Stomach (tissue), 19 donors: ENCODE measurements at places on chromosomes 2 and 18.

DNA sequence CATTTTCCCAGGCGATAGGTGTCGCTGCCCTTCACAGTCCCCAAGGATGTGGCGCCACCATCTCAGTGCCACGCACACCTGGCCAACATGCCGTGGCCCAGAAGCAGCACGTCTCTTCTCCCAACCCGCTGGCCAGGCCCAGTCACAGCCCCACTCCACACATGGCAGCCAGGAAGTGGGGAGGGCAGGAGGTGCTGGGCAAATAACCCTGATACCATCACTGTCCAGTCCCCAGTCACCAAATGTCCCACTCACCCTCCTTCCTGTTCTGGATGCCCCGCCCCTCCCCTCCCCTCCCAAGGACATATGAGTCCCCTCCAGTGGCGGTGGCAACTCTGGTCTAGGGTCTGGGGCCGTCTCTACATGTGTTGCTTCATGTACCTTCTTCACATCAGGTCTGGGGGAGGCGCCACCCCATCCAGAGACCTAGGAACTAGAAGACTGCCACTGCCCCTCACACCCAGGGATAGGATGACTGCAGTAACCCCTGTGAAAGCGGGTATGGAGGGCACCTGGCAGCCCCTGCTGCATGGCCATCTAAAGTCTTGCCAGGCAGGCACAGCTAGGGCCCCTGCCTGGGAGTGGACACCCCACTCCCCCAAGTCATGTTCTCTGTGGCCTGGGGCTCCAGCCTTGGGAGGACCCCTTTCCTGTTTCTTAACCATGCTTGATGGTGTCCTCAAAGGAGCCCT is 7.3 kb upstream of the CAPN10 start:
- H3K36me3 ChIP-seq, result peaks cover 48% of the 10 kb centered on the region
- H3K27ac ChIP-seq, result peak overlapping the region; percentile 82
- H3K4me3 ChIP-seq, result no peak overlapping the region
- no peaks in the 10 kb centered on the region for H3K27me3 ChIP-seq

GRCh38 chr2:72846171-72847095 is 20.6 kb upstream of the EXOC6B start:
- no peaks in the 10 kb centered on the region for H3K4me1 ChIP-seq
- no peak overlapping the region for H3K27ac ChIP-seq
- no peaks in the 10 kb centered on the region for H3K36me3 ChIP-seq
- no peak for DNase-seq

DNA sequence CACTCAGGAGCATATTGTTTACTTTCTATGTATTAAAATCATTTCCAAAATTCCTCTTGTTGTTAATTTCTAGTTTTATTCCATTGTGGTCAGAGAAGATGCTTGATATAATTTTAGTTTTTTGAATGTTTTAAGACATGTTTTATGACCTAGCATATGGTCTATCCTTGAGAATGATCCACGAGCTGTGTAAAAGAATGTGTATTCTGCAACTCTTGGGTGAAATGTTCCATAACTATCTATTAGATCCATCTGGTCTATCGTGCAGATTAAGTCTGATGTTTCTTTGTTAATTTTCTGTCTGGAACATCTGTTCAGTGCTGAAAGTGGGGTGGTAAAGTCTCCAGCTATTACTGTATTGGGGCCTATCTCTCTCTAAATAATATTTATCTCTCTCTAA is 83.3 kb upstream of the EPAS1 start:
- H3K27ac ChIP-seq, result no peak overlapping the region
- no peak overlapping the region for H3K4me3 ChIP-seq
- H3K27me3 ChIP-seq, result no peaks in the 10 kb centered on the region
- no peaks in the 10 kb centered on the region for H3K4me1 ChIP-seq

GRCh38 chr2:27502142-27502541 is 5.5 kb downstream of the GCKR start:
- no peak for DNase-seq
- H3K4me3 ChIP-seq, result no peak overlapping the region
- H3K4me1 ChIP-seq, result peaks cover 2% of the 10 kb centered on the region
- H3K27me3 ChIP-seq, result no peaks in the 10 kb centered on the region
- no peaks in the 10 kb centered on the region for H3K36me3 ChIP-seq

GRCh38 chr2:31889044-31889443 is 121.8 kb downstream of the MEMO1 start:
- no peak for DNase-seq
- H3K27me3 ChIP-seq, result no peaks in the 10 kb centered on the region
- no peak overlapping the region for H3K4me3 ChIP-seq
- no peak overlapping the region for H3K27ac ChIP-seq

GRCh38 chr2:189287982-189288521 is 108.5 kb upstream of the COL5A2 start:
- no peaks in the 10 kb centered on the region for H3K36me3 ChIP-seq
- H3K27ac ChIP-seq, result no peak overlapping the region
- peak; percentile 82 for DNase-seq
- H3K4me1 ChIP-seq, result no peaks in the 10 kb centered on the region

GRCh38 chr2:197170208-197170607 is 140.4 kb downstream of the ANKRD44 start:
- H3K36me3 ChIP-seq, result no peaks in the 10 kb centered on the region
- H3K27me3 ChIP-seq, result no peaks in the 10 kb centered on the region
- H3K4me3 ChIP-seq, result no peak overlapping the region
- H3K4me1 ChIP-seq, result no peaks in the 10 kb centered on the region

DNA sequence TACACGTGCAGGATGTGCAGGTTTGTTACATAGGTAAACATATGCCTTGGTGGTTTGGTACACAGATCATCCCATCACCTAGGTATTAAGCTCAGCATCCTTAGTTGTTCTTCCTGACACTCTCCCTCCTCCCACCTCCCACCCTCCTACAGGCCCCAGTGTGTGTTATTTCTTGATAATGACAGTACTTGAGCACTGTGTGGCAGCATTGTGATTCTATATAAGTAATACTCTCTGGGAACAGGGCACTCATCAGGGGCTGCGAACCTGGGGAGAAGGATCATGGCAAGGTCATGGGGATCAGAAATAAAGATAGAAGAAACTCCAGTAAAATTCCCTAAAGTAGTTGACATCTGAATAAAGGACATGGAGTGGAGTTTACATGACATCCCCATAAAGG is 1256.2 kb upstream of the CRIM1 start:
- no peak overlapping the region for H3K27ac ChIP-seq
- no peak for DNase-seq
- H3K4me3 ChIP-seq, result no peak overlapping the region
- no peaks in the 10 kb centered on the region for H3K27me3 ChIP-seq

GRCh38 chr2:102057502-102058292 is 65.9 kb downstream of the IL1R2 start:
- DNase-seq, result peak; percentile 70
- no peaks in the 10 kb centered on the region for H3K27me3 ChIP-seq
- H3K36me3 ChIP-seq, result no peaks in the 10 kb centered on the region
- peaks cover 44% of the 10 kb centered on the region for H3K4me1 ChIP-seq
- peak overlapping the region; percentile 35 for H3K27ac ChIP-seq

DNA sequence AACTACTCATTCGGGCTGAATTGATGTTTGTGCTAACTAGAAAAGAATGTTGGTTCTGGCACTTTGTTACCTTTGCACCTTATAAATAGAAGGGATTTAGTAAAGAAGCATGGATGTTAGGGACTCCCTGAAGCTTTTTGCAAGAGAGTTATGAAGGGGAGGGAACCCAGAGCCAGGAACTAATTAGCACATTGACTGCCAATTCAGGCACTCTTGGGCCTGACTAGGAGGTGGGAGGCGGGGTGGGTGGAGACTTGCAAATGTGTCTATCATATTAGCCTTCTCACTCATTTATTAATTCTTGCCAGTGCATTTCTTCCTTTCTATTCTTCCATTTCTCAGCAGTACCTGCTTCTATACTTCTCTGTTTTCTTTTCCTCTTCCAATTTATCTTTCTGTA is 1022.4 kb downstream of the TMEM182 start:
- no peak overlapping the region for H3K27ac ChIP-seq
- H3K4me1 ChIP-seq, result no peaks in the 10 kb centered on the region
- no peak for DNase-seq

GRCh38 chr2:73414696-73415095 is 29.1 kb downstream of the ALMS1 start:
- no peaks in the 10 kb centered on the region for H3K36me3 ChIP-seq
- peaks cover 9% of the 10 kb centered on the region for H3K4me1 ChIP-seq
- no peak overlapping the region for H3K4me3 ChIP-seq
- H3K27me3 ChIP-seq, result no peaks in the 10 kb centered on the region
- H3K27ac ChIP-seq, result no peak overlapping the region
- DNase-seq, result no peak

DNA sequence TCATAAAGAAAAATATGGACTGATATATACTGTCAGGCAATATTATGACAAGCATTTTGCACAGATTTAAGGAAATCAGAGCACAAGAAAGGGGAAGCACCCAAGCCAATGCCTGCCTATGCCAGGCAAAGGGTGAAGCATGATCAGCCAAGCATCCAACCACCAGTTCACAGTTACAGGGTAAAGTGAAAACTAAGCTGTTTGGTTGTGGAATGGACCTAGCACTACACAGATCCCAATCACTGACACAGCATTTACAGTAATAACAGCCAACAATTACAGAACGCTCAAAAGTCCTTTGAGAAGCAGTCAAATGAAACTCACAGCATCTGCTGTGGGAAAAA is 90.3 kb downstream of the SP3 start:
- no peak overlapping the region for H3K27ac ChIP-seq
- H3K4me3 ChIP-seq, result no peak overlapping the region
- H3K27me3 ChIP-seq, result no peaks in the 10 kb centered on the region
- H3K4me1 ChIP-seq, result no peaks in the 10 kb centered on the region
- H3K36me3 ChIP-seq, result no peaks in the 10 kb centered on the region

GRCh38 chr18:75364512-75365253 is 62.8 kb downstream of the SMIM21 start:
- H3K36me3 ChIP-seq, result no peaks in the 10 kb centered on the region
- H3K4me1 ChIP-seq, result peaks cover 4% of the 10 kb centered on the region
- no peak overlapping the region for H3K4me3 ChIP-seq

GRCh38 chr2:19540739-19541525 is 182.5 kb upstream of the OSR1 start:
- DNase-seq, result no peak
- no peaks in the 10 kb centered on the region for H3K36me3 ChIP-seq
- no peaks in the 10 kb centered on the region for H3K27me3 ChIP-seq
- no peak overlapping the region for H3K27ac ChIP-seq
- no peak overlapping the region for H3K4me3 ChIP-seq
- peaks cover 6% of the 10 kb centered on the region for H3K4me1 ChIP-seq

- no peak overlapping the region for H3K27ac ChIP-seq
- H3K4me3 ChIP-seq, result no peak overlapping the region
- H3K4me1 ChIP-seq, result peaks cover 65% of the 10 kb centered on the region
- DNase-seq, result no peak
- H3K36me3 ChIP-seq, result no peaks in the 10 kb centered on the region
Observed at GRCh38 chr2:118850168-118850900, 2.9 kb upstream of the EN1 start.

DNA sequence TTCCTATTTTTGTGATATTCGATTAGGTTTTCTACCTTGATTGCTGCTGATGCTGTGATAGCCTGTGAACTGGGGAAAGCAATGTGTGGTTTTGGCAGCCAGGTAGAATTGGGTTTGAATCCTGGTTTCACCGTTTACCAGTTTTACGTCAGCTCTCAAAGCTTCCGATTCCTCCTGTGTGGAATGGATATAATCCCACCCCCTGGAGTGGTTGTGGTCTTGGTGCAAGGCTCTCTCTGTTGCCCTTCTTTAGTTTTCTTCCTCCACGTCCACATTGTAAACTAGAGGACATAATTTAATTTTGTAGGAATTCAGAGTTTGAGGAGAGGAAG is 45.0 kb downstream of the PHLPP1 start:
- no peak overlapping the region for H3K27ac ChIP-seq
- H3K4me1 ChIP-seq, result no peaks in the 10 kb centered on the region
- H3K27me3 ChIP-seq, result no peaks in the 10 kb centered on the region
- H3K36me3 ChIP-seq, result no peaks in the 10 kb centered on the region
- DNase-seq, result no peak
- no peak overlapping the region for H3K4me3 ChIP-seq

DNA sequence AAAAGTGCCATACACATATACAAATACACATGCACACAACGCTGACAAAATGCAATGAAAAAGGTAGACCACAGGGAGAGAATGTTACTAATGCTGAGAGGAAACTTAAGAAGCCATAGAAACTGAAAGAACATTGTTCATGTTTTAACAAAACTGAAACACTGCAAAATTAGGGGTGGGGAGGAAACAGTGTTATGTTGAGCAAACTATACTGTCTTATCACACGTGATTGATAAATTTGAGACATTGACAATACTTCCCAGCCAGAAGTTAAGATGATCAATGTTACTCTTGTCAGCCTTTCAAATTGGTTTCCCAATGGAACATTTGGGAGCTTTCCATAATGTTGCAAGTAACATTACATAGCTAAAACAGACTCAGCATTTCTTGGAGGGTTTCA is 165.5 kb downstream of the L3MBTL4 start:
- H3K27ac ChIP-seq, result no peak overlapping the region
- no peaks in the 10 kb centered on the region for H3K36me3 ChIP-seq
- H3K4me1 ChIP-seq, result no peaks in the 10 kb centered on the region
- H3K4me3 ChIP-seq, result no peak overlapping the region

DNA sequence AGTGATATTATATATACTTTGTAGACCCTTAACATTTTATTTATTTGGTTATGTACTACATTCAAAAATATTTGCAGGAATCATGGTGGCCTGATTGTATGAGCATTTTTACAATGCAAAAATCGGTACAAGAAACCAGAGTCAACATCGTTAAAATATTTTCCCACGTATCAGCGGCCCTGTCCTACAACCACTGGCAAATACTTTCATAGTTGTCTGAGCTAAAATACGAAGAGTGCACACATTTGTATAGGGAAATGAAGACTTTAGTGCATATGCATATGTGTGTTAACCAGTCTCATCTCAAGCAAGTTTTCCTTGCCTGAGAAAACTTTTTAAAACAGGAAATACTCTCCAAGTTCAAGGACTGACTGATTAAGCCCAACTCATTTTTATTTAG is 35.9 kb downstream of the CCDC102B start:
- H3K27ac ChIP-seq, result no peak overlapping the region
- H3K36me3 ChIP-seq, result no peaks in the 10 kb centered on the region
- H3K4me3 ChIP-seq, result no peak overlapping the region
- H3K4me1 ChIP-seq, result no peaks in the 10 kb centered on the region
- H3K27me3 ChIP-seq, result no peaks in the 10 kb centered on the region

DNA sequence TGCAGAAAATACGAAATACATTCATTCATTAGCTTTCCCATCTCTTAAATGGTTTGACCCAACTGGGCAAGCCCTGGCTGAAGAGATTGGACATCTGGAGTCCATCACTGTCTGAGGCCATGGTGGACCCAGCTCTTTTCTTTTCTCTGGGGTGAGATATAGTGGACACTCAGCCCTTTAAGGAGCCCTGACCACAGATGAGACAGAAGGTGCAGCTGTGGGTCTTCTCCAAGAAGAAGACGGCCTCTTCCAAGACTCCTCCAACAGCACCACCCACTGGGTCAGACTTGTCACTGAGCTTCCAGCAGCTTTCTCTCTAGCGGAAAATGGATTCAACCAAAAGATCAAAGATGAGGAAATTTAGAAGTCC is 27.2 kb downstream of the TWIST2 start:
- peak; percentile 22 for DNase-seq
- no peaks in the 10 kb centered on the region for H3K36me3 ChIP-seq
- no peaks in the 10 kb centered on the region for H3K27me3 ChIP-seq
- H3K4me3 ChIP-seq, result no peak overlapping the region
- peaks cover 15% of the 10 kb centered on the region for H3K4me1 ChIP-seq

GRCh38 chr2:102669401-102669800 is 50.0 kb downstream of the SLC9A2 start:
- no peak overlapping the region for H3K27ac ChIP-seq
- no peaks in the 10 kb centered on the region for H3K27me3 ChIP-seq
- no peaks in the 10 kb centered on the region for H3K36me3 ChIP-seq
- DNase-seq, result no peak
